HuH-7.5 (cell line): ENCODE measurements at places on chromosomes 3 and 15.

- no peak for DNase-seq
These were observed 73.0 kb downstream of the FOXP1 start for GRCh38 chr3:71510510-71510909.

DNA sequence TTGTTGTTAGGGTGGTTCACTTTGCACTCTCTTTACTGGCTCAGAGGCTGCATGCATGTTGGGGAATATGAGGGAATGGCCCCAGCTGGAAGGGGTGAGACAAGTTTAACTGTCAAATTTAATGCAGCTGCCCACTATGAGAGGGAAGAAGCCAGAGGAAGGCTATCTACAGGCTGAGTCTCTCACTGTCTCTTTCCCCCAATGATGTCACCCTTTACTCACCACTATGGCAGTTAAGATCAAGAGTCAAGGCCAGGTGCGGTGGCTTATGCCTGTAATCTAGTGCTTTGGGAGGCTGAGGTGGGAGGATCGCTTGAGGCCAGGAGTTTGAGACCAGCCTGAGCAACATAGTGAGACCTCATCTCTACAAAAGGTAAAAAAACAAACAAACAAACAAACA is 12.2 kb upstream of the RBMS3 start:
- no peak for DNase-seq

DNA sequence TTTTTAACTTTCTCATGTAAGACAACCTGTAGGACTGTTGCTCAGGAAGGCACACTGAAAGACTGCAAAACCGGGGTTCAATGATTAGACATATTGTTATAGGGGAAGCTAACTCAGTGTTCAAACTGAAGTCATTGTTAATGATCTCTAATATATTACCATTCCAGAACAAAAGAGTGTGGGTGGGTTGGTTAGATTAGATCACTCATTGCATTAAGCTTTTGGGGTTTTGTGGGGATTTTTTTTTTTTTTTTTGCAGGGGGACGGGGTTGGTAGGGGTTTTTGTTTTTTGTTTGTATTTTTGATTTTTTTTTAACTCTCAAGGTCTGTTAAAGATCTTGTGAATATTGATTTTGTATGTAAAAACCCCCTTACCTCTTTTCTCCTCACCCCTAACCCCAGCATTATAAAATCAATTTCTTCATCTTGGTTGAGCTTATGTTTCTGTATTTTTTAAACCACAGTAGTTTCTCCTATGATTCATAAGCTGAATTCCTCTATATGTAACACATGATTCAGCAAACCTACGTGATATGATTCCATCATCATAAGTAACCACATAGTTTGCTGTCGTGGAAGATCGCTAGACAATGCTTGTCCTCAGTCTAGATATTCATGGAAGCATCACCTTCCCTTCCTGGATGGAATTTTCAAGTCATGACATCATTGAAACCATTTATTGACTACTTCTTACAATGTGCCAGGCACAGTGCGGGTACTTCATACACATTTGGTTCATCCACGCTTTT is 544.1 kb upstream of the MDFIC2 start:
- DNase-seq: no peak

- peak; percentile 87 for DNase-seq
These were observed 34.8 kb upstream of the CTSH start for GRCh38 chr15:78979456-78980320.

DNA sequence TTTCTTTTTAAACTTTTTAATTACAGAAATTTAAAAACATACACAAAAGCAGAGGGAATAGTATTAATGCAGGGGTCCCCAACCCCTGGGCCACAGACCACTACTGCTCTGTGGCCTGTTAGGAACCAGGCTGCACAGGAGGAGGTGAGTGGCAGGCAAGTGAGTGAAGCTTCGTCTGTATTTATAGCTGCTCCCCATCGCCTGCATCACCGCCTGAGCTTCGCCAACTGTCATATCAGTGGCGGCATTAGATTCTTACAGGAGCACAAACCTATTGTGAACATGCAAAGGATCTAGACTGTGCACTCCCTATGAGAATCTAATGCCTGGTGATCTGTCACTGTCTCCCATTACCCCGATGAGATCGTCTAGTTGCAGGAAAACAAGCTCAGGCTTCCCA is 22.4 kb downstream of the CCR9 start:
- no peak for DNase-seq

DNA sequence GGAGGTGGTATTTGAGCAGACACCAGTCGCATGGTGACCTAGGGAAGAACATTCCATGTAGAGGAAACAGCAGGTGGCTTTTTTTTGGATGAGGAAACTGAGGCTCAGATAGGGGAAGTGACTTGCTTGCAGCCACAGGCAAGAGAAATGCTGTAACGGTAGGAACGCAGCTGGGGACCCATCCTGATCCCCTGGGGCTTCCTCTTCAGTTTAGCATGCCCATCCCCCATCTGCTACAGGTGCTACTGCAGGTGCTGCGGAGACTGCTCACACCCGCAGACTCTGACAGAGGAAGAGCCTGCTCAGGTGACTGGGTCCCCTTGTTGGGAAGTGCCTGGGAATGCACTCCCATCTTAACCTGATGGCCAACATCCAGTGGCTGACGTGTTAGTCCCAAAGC is 55.4 kb upstream of the SEC13 start:
- DNase-seq: no peak

- DNase-seq: no peak
These were observed 67.6 kb downstream of the NR1D2 start for GRCh38 chr3:24012589-24013269.

DNA sequence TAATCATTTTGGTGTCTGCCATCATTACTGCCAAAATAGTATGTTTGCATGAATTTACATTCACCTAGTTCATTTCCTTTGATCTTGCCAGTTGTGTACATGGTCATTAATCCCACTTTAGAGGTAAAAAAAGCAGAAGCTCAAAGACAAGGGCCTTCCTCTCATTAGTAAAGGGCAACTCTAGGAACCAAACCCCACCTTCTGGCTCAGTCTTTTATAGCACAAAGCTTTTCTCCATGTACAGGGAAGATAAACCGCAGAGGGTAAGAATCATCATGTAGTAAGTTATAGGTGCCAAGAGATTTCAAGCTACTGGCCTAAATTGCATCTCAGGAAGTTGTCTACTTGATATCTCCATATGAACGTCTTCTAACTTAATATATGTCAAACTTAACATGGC is 19.3 kb upstream of the SPG21 start:
- DNase-seq: no peak

- no peak for DNase-seq
These were observed 116.6 kb upstream of the IQSEC1 start for GRCh38 chr3:13189639-13190377.

GRCh38 chr3:123871946-123872345 is 12.2 kb downstream of the MYLK start:
- DNase-seq: no peak

DNA sequence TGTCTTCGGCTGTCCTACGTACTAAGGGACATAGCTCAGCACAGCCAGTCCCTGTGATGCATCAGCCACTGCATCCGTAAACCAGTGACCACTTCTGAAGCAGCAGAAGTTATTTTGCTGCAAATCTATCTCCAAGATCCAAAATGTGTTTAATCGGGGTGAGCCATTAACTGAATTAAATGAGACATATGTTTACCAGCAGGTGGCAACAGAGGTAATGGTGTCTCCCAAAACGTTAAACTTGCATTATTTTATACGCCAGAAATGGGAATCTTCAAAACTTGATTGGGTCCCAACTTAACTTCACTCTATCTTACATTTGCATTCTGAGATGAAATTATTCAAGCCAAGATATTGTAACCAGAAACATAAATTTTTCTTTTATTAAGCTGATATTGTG is 75.3 kb upstream of the BOC start:
- no peak for DNase-seq

DNA sequence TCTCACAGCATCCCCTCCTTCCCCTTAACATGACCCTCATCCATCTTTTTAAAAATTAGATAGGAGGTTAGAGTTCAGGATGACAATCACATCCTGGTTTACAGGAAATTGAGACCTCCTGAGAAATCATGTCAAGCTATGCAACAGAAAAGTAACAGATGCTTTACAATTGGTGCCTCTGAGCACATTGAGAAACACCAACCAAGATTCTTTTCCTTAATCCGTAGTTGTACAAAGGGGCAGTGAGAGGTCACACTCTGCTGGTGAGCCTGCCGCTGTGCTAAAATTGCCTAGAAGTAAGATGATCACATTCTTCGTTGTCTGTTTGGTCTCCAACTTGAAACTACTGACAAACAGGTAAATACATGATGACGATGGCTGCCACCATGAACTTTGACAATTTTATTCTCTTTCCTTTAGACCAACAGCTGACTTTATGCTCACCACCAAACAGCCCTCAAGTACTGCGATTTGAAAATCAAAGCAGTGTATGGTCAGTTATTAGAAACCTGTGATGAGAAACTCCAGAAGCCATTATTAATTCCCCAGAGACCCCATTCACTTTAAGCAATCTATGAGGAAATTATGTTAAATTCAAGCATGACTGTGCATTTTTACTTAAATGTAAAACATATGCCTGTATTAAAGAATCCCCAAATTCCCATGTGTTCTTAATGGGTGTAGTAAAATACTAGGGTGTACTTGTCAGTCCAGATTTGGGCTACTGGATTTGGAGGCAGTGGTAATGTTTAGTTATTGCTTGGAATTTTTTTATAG is 210.7 kb upstream of the UBE2E1 start:
- no peak for DNase-seq

- DNase-seq: no peak
These were observed 56.8 kb downstream of the ZNF148 start for GRCh38 chr3:125318167-125318865.

DNA sequence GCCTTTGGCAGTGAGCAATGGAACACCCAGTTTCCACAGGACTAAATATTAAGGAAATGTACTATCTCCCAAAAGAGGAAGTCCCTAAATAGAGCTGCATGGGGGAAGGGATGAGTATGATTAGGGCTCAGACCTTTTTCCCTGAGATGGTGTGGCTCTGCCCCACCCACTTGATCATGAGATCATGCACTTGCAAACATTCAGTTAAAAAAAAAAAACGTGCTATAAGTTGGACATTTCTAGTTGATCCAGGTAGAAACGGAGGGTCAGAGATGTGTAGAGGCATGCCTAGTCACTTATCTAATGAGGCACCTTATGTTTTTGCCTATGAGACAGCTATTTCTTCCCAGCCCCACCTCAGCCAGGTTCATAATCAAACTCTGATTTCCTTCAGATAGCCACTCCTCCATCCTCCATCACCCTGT is 24.5 kb upstream of the SSR3 start:
- no peak for DNase-seq

DNA sequence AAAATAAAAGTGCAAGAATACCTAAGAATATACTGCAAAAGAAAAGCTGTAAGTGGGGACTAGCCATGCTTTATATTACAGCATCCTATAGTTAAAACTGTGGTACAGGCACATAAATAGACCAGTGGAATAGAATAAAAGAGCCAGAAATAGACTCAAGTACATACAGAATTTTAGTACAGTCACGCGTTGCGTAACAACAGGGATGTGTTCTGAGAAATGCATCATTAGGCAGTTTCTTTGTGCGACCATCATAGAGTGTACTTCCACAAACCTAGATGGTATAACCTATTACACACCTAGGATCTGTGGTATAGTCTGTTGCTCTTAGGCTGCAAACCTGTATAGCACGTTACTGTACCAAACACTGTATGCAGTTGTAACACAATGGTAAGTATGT is 61.8 kb downstream of the PCCB start:
- DNase-seq: no peak
